ENCODE measurements at places on chromosomes 2 and 18.

GRCh38 chr2:160194946-160195345, 5.1 kb downstream of the ITGB6 start:
- DNase-seq, result no peak

DNA sequence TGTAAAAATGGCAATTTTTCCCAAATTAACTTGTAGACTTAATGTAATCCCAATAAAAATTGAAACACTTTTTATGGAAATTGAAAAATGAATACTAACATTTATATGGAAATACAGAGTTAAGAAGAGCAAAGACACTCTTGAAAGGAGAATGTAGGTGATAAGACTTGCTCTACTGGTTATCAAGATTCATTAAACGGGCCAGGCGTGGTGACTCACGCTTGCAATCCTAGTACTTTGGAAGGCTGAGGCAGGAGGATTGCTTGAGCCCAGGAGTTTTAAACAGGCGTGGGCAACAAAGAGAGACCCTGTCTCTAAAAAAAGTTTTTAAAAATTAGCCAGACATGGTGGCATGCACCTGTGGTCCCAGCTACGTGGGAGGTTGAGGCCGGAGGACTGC, 29.5 kb upstream of the ZNF396 start:
- DNase-seq, result no peak

DNA sequence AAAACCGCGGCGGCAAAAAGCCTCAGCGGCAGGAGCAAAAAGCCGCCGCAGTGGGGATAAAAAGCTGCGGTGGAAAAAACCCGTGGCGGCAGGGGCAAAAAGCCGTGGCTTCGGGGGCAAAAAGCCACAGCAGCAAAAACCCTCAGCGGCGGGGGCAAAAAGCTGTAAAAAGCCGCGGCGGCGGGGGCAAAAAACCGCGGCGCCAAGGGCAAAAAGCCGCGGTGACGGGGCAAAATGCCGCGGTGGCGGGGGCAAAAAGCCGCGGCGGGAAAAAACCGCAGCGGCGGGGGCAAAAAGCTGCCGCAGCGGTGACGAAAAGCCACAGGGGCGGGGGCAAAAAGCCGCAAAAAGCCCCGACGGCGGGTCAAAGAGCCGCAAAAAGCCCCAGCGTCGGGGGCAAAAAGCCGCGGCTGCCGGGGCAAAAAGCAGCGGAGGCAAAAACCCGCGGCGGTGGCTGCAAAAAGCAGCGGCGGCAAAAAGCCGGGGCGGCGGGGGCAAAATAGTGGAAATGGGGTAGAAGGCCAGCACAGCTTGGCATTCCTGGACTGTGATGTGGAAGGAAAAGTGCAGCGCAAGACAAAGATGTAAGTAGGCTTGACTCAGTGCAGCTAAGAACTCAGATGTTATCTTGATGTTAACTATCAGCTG, 151.8 kb downstream of the ANKRD30BL start:
- no peak for DNase-seq

GRCh38 chr2:152407806-152408205, 72.8 kb downstream of the FMNL2 start:
- DNase-seq, result no peak

- DNase-seq, result no peak
These were observed 5.5 kb upstream of the MGAT4A start for GRCh38 chr2:98736464-98736889.

- DNase-seq, result no peak
These were observed 85.9 kb downstream of the FANCL start for GRCh38 chr2:58155160-58155778.

GRCh38 chr2:205662206-205662965, 19.9 kb upstream of the NRP2 start:
- DNase-seq, result no peak

DNA sequence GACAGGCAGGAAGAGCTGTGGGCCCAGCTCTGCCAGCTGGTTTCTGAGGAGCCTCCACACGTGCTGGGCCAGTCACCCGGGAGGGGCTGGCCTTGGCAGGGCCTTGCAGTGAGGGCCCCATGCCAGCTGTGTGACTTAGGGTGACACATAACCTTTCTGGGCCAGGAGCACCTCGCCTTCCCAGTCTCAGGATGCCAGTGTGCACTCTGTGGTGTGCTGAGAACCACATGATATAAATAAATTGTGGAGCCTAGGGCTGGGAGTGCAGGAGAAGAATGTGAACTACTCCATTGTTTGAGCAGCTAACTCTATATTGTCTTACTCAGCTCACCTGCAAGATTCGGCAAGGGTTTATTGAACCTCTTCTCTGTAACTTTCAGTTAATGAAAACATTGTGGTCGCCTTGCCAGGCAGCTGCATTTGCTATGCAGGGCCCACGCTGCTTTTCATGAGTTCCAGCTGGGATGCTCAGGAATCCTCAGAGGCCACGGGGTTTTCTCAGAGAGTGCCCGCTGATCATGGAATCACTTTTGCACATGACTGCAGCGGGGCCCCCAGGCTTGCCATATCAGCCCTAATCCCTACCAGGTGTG, 222.3 kb downstream of the SH3RF3 start:
- DNase-seq, result peak; percentile 80

GRCh38 chr2:231554327-231554726, 24.1 kb upstream of the NMUR1 start:
- no peak for DNase-seq

GRCh38 chr2:106157416-106157815, 36.7 kb downstream of the UXS1 start:
- no peak for DNase-seq

DNA sequence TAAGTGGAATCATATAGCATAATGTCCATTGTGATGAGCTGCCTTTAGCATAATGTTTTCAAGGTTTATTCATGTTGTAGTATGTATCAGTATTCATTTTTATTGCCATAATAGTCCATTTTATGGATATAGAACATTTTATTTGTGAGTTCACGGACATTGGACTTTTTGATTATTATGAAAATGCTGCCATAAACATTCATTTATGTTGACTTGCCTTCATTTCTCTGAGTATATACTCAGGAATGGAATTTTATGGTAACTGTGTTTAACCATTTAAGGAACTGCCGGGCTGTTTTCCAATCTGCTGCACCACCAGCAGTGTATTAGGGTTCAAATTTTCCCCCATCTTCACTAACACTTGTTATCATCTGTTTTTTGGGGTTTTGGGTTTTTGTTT, 12.2 kb downstream of the CREB1 start:
- no peak for DNase-seq

DNA sequence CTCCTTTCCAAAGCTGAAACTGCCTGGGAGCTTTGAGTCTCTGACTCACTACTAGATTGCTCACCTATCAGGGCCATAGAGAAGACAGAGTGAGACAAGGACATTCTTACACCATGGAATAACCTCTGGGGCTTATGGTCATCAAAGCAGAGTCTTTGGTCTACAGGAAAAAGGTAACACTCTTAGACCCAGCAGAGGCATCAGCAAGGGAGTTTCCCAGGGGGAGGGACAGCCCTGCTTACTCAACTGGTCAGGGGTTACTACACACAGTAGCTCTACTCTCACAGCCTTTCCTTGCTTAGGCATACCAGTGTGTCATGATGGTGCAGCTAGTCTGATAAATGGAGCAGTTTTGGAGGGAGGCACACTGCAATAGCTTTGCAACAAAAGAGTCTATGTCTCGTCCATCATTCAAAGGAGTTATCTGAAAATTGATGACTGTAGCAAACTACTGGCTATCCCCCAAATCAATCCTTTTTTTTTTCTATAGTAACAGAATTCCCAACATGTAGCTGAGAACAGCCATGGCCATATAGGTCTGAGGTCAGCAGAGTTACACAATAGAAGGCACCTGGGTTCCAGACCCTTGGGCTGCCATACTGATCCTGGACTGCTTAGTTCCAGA, 22.4 kb upstream of the CD28 start:
- no peak for DNase-seq

DNA sequence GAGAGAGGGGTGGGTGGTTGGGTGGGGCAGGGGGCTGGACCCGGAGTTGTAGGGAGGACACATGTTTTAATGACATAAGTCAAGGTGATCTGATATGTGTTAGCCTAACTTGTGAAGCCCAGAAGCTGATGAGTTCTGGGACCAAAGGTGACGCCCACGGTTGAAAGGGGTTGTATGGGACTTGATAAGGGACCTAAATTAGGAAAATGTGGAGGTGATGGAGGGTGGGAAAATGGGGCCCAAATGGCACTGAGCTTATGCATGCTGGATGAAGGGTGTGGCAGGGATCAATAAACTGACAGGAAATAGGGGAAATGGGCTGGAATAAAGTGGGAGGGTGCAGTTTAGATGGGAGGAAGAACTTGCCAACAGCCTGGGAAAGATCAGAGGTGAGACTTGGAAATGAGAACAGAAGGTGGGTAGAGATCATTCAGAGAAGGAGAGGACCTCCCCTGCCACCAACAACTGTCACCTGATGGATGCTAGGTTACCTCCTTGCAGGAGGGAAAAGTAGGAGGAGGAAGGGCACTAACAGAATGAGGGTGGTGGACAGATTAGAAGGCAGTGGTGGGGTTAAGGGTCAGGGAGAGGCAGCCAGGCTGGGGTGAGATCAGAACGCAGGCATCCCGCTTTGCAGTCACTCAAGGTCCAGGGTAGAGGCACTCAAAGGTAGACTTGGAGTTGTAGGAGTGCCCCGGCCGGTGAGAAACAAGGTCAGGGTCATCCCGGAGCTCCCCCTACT, 15.3 kb downstream of the WNT10A start:
- no peak for DNase-seq

GRCh38 chr2:62527478-62528210, 21.6 kb upstream of the TMEM17 start:
- DNase-seq, result no peak

DNA sequence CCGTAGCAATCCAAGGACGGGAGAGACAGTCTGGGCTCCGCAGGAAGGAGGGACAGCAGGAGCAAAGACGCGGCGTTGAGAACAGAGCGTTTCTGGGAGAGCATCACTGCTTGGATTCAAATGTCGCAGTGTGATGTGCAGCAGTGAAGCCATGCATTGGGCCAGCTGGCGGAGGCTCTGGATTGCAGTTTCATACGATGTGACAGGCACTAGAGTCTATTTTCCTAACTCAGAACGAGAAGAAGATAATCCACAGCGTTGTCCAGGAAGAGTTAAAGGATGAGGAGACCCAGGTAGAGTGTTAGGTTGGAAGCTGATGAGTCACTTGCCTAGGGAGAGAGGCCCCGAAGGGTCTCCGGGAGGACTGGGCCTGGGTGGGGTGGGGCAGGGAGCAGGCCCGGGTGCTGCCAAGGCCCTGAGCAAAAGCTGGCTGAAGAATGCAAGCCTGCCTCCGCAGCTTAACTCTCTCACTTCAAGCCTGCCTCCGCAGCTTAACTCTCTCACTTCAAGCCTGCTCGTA, 17.7 kb upstream of the SEMA4C start:
- no peak for DNase-seq

- no peak for DNase-seq
These were observed 5.3 kb downstream of the ONECUT2 start for GRCh38 chr18:57440331-57441070.

- no peak for DNase-seq
These were observed 112.3 kb upstream of the CHAC2 start for GRCh38 chr2:53655256-53655655.

DNA sequence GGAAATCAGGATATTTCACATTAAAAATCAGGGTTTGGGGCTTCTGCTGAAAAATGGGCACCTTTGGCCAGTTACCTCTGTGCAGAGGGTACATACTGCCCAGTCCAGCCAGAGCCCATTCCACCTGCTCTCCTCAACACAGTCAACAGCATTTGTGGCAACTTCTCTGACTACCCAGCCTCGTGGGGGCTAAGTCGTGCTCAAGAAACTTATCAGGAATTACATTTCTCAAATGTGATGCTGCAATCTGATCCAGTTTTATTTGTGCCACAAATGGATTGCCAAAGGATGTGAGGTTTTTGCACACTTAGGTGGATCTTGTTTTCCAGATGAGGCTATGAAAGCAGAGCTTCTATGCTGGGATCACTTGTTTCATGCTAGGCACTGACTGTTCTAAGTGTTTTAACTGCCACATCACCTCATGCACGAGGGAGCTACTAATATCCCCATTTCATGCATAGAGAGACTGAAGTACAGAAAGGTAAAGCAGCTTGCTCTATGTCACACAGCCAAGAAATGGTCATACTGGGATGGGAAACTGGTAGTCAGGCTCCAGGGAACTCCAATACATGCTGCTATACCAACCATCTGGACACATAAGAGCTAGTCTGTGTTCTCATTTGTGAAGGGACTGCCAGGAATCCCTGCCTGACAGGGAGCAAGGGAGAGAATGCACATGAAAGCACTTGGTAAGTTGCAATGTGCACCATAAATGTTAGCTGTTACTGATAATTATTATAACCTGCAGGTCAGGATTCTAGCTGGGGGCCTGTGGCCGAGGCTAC, 89.0 kb upstream of the HK2 start:
- no peak for DNase-seq

- DNase-seq, result no peak
These were observed 43.4 kb upstream of the OTOF start for GRCh38 chr2:26521054-26521912.

GRCh38 chr2:230418341-230419016, 2.5 kb downstream of the SP100 start:
- DNase-seq, result no peak

- no peak for DNase-seq
These were observed 23.0 kb upstream of the CEP68 start for GRCh38 chr2:65033178-65033577.

DNA sequence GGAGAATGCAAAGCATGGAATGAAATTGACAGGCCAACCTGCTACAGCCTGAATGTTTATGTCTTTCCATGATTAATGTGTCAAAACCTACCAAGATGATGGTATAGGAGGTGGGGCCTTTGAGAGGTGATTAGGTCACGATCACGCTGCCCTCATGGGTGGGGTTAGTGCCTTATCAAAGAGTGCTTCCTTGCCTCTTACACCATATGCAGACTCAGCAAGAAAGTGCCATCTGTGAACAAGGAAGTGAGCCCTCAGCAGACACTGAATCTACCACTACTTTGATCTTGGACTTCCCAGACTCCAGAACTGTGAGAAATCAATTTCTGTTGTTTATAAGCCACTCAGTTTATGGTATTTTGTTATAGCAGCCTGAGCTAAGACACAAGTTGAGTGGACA, 147.5 kb upstream of the BCL2L11 start:
- DNase-seq, result no peak

DNA sequence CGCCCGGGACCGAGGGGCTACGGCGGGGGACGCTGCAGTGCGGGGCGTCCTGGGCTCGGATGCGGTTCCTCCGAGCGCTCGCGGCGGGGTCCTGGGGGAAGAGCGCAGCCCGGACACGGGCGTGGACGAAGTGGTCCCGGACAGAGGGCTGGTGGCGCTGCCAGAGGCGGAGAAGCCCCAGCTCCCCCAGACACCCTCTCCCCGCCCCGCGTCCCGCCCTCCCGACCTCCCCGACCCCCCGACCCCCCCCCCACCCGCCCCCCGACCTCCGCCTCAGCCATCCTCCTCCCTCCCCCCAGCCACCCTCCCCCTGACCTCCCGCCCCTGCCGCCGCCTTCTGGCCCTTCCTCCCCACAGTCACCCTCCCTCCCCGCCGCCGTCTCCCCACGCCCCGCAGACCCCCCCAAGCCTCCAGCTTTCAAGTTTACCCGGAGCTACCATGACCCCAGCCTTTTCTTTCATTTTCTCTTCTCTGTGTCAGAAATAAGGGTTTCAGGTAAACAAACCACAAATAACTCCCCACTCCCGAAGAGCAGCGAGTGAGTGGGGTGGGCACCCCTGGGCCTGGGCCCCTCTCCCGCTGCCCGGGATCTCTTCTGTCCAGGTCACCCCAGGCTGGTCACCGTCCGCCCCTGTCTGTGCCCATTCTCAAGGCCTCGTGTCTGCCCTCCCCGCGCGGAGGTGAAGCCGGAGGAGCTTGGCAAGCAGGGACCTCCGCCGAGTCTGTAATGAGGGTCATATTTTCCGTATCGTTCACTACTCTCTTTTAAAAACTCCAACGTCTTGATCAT, 5.1 kb downstream of the NFATC1 start:
- no peak for DNase-seq

GRCh38 chr18:62898359-62898758, 183.0 kb downstream of the PHLPP1 start:
- DNase-seq, result no peak

- DNase-seq, result no peak
These were observed 25.3 kb downstream of the STK39 start for GRCh38 chr2:168222088-168222487.
